NCI-H1092 treated with DMSO at 0.1 percent for 48 hours (cell line): ENCODE measurements at places on chromosomes 5 and 9.

DNA sequence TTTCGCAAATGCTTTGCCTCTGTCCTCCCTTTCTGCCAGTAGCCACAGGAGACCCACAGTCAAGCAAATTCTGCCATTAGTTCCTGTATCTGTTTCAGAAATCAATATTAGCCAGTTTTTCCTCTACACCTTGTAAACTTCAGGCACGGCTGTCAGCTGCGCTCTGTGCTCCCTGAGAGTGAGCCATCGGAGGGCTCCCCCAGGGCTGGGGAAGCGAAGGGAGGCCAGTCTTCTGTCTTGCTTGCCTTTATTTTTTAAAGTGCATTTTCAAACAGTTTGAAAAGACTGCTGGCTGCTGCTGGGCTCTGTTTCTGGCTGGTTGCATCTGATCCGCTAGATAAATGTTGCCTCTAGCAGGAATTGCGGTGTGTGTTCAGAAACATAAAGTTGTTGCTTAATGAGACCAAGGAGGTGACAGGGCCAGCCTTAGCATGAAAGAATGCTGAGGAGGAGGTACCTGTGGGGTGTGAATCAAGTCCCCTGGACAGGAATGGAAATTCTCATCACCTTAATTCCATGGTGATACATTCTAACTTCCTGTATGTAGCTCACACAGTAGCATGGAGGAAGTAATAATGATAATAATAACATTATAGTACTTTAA, 421.7 kb upstream of the KIF2A start:
- no peak for DNase-seq

GRCh38 chr5:137215261-137215660, 283.9 kb downstream of the SPOCK1 start:
- no peak for DNase-seq

GRCh38 chr5:14003936-14004335, 59.4 kb upstream of the DNAH5 start:
- DNase-seq = no peak

- DNase-seq = no peak
Measured at GRCh38 chr5:145666591-145666990, 168.6 kb downstream of the PRELID2 start.

DNA sequence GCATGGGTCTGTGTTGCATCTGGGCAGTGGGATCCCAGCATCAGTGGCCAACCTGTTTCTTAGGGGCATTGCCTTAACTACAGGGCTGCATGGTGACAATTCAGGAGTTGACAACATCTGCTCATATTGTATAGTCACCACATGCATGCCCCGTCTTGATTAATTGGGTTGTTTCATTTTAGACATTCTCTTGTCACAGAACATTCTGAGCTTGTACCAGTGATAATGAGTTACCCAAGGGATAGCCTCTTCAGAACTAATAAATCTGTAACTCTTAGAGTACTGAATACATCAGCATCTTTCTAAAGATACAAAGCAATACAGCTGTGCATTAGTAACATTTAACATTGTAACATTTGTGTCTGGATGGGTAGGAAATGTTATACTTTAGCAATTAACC, 426.5 kb upstream of the CD180 start:
- DNase-seq = no peak

- DNase-seq = peak; percentile 39
Measured at GRCh38 chr5:143106174-143106573, 297.3 kb downstream of the NR3C1 start.

GRCh38 chr5:44881266-44881665, 72.5 kb downstream of the MRPS30 start:
- DNase-seq = no peak

- DNase-seq = no peak
Measured at GRCh38 chr5:115671939-115672338, 46.1 kb upstream of the TMED7 start.

DNA sequence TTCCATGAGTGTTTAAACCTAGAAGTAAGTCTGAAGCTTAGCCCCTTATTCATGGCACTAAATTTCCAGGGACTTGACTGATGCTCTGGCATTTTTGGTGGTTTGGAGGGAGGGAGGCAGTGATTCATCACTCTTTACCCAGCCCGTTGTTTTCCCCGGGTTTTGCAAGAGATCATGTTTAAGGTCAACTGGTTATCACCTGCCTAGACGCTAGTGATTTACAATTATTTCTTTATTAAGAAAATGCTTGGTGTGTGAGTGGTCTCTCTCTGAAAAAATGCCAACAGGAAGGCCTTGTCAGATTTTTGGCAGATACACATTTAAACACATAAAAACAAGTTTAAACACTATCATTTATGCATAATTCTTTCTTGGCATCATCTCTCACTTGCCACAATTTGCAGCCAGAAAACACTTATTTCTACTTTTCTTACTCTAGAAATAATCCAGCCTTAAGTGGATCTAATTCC, 737.9 kb upstream of the ZNF608 start:
- DNase-seq = peak; percentile 59
